ENCODE measurements at places on chromosomes 6 and 20.

DNA sequence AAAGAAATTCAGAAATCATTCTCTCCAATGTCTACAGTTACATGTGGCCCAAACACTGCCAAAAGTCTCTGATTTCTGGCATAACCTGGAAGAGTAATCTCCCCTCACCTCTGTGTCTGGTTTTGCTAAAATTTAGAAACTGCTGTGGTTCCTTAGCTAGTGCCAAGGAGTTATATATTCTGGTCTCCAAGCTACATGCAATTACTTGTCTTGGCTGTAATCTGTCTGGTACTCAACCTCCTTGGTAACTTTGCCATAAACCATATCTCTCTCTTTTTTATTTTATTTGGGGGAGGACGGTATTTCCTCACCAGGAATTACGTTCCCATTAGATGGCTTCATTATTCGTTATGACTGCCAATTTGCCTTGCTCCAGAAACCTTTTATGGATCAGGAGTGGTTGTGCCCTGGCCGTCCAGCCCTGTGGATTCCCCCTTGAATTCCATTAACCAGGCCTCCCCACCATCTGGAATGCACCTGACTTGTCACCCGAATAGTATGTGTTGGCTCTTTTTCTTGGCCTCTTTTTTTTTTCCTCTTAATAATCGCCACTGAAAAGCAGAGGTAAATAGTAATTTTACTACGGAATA, 400.0 kb downstream of the CD83 start:
- no peak for DNase-seq

DNA sequence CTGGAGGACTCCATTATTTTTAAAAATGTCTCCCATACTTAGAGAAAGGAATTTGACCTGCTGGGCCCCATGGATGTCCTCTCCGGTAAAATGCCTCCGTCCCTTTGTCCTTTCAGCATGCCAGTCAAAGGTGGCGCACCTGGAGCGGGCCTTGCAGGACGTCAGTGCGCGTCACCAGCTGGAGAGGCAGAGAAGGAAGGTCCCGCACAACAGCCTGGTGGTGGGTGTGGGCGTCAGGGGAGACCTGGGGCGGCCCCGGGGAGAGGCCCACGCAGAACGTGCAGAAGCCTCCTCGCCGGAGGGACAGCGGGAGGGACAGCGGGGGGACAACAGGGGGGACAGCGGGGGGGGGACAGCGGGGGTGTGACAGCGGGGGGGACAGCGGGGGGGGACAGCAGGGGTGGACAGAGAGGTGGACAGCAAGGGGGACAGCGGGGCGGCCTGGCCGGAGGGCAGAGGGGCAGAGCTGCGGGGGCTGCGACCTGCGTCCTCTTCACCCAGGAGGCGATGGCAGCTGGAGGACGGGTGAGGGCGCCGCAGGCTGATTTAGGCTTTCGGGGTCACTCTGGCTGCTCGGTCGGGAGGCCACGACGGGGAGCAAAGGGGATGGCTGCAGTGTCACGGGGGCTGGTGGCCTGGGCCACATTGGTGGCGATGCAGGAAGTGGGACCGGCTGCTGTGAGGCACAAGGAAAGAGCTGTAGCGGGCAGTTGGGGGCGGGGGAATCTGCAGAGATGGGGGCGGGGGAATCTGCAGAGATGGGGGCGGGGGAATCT, 859 bp upstream of the KIF25 start:
- no peak for DNase-seq

DNA sequence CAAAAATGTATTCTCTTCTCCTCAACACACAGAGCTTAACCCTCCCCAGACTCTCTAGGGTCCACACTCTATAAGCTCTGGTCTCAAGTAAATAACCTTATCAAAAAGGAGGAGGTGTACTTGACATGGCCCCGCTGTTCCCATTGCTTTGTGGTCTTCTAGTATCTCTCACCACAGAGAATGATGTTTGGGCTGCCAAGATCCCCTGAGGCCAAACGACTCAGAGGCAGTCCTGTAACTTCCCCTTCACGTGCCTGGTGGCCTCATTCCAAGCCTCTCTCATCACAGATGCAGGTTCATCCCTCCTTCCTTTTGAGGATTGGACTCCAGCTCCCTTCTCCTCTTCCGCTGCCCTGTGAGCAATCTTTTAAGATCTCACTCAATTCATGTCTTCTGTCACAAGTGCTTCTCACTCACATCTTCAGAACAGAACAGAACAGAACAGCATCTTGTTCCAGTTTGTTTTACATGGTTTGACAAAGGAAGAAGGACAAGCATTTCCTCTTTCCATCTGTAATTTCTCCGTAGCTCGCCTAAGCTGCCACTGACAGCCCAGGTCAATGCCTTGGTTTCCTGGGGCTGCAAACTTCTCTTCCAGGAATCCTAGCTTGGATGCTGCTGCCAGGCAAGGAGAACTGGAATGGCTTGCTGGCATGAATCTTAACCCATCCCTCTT, 541.5 kb downstream of the CD83 start:
- no peak for DNase-seq

DNA sequence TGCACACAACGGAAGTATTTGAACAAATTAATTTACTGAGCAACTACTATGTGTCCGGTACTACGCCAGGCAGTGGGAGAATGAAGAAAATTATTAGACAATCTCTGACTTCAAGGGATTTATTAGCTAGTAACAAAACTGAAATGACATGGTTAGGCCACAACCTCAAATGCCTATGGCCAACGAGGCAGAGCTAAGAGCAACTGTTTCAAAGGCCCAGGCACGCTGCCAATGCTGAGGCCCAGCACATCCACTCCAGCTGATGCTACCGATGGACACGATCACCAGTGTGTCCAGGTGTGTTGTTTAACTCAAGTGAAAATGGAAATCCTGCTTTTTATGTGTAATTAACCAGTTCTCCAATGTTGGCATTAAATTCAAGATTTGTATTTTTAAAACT, 420.9 kb downstream of the PRKN start:
- no peak for DNase-seq

GRCh38 chr20:2652724-2653555, 508 bp downstream of the NOP56 start:
- DNase-seq, result peak; percentile 18

GRCh38 chr6:69584913-69585729, 211.7 kb downstream of the LMBRD1 start:
- peak; percentile 8 for DNase-seq

GRCh38 chr6:128233531-128233930, 286.9 kb downstream of the PTPRK start:
- no peak for DNase-seq

GRCh38 chr6:129902681-129903080, 41.6 kb upstream of the TMEM244 start:
- no peak for DNase-seq

GRCh38 chr6:134289204-134289575, 28.7 kb downstream of the SGK1 start:
- no peak for DNase-seq

DNA sequence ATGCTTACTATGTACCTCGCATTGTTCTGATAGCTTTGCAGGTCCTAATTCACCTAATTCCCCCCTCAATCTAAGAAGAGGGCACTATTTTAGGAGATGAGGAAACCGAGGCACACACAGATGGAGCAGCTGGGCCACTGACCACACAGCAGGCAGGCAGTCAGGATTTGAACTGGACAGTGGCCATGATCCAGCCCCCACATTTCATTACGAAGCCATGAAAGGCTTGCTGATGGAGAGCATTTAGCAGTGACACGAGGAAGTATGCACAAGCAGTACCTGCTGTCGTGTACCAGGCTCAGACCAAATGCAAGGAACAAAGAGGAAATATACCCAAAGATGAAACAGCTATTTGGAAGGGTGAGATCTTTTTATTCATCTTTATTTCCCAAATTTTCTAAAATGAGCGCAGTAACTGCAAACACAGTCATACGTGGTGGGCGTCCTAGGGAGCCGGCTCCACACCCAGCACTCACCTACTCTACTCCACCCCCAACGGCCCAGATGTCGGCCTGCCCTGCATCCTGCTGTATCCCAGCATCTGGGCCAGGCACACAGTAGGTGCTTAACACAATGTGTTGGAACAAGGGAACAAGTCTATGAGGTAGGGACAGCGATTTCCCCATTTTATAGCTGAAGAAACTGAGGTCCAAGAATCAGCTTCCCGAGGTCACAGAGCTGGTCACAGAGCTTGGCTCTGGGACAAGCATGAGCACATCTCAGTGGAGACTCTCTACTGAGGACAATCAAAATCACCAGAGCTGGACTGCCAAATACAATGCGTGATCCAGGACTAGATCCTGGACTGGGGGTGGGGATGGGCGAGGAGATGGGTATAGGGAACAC, 15.0 kb downstream of the PREX1 start:
- no peak for DNase-seq

DNA sequence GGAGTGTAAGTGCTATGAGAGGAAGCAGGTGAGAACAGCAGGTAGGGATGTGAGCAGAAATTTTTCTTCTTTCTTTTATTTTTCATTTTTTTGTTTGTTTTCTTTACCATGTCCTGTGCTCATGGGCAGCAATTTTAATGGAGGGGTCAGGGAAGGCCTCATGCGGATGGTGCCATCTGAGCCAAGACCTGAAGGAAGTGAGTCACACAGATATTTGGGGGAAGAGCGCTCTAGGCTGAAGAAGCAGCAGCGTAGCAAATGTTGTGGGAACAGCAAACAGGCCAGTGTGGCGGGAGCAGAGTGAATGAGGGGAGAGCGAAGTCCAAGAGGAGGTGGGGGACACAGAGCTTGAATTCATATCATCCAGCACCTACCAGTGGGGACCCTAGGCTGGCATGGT, 12.7 kb downstream of the SPDEF start:
- DNase-seq, result no peak

GRCh38 chr6:99641270-99641669, 34.6 kb downstream of the PRDM13 start:
- DNase-seq, result no peak

GRCh38 chr6:154261688-154262397, 94.8 kb downstream of the IPCEF1 start:
- no peak for DNase-seq

DNA sequence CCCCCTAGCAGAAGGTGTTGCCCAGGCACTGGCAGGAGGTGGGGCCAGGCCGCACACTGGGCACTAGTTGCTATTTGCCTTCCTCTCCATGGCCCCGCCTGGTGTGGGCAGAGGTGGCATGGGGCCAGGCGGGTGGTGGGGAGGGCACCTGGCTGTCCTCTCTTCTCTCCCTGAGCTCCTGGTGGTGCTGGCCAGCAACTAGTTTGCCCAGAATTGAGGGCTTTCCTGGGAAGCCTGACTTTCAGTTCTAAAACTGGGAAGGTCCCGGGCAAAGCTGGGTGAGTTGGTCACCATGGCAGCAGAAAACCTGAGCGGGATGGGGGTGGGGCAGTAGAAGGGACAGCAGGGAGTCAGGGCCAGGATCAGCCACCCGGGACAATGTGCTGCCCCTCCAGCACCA, 48.2 kb downstream of the RBM38 start:
- DNase-seq, result no peak

DNA sequence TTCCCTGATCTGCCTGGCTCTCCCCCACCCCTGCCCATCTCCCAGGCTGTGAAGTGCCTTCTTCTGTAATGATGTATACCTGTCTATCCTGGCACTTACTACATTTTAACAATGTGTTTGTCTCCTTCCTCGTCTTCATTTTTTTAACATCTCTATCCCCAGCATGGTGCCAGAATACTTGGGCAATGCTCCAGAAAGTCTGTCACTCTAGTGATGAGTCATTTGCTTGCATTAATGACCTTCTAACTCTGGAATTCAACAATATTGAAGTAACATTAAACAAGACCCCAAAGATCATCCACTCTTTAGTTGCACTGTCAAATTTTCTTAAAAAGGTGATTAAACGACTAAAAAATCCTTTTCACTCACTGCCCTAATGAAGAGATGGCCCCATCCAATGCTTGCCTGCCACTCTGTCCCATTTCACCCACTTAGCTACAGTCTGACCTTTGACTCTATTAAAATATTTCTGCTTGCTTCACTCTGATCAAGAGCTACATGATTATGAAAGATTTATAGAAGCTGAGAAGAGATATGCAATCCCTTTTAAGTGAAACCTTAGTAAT, 7.7 kb upstream of the KLHL31 start:
- no peak for DNase-seq

DNA sequence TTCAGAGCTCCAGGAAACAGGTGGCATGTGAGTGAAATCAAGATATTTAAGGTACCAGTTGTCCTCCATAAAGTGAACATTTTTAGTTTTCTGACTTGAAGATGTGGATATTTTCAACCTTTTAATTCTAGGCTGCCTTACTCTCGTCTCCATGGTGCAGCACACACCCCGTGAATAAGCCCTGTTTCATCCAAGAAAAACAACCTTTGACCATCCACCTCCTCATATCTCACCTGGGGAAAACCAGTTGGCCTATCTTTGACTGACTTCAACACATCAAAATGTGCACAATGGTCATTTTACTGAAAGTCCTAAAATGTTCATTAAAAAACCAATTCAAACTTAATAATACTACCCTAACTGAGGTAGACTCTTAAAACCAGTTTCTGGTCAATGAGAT, 73.8 kb upstream of the CD2AP start:
- no peak for DNase-seq

- DNase-seq, result no peak
These were observed 42.0 kb downstream of the BCAS1 start for GRCh38 chr20:54028276-54029011.

GRCh38 chr20:1332749-1333300, 3.9 kb upstream of the SDCBP2 start:
- no peak for DNase-seq

GRCh38 chr6:126959765-126960164, 158.7 kb upstream of the RSPO3 start:
- DNase-seq, result no peak

GRCh38 chr6:44430326-44430725, 42.8 kb downstream of the CDC5L start:
- DNase-seq, result no peak

GRCh38 chr6:132003516-132004178, 52.5 kb upstream of the CCN2 start:
- DNase-seq, result no peak

DNA sequence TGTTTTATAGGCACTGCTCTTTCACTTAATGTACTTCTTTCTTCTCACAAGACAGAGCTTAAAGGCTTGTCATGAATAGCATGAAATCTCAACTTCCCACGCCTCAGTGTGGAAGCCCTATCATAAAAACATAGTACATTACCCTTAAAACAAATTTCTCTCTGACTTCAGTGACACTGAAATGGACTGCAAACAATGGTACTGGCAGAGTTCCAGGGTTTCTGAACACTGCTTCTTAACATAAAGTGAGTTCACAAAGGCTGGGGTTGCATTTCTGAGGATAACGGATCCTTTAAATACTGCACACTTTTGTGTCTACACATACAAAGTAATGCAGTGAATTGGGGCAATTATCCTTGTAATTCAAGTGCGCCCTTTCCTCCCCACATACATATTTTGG, 32.3 kb upstream of the PLEKHG1 start:
- DNase-seq, result no peak

DNA sequence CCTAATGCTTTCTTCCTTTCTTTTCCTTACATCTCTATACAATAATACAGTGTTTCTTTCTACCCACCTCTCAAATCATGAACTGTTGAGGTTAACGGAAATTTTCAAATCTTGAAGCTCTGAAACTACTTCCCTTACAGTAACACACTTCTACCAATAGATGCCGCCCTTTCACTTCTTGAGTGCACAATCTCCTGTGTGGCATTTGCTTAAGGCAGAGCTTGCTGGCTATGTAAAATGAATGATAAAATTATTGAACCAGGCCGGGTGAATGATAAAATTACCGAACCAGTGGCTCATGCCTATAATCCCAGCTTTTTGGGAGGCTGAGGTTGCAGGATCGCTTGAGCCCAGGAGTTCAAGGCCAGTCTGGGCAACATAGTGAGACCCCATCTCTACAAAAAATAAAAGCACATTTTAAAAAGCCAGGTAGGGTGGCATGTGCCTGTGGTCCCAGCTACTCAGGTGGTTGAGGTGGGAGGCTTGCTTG, 56.8 kb downstream of the KCNS1 start:
- peak; percentile 62 for DNase-seq

Data from activated CD4-positive, alpha-beta T cell treated with anti-CD3 and anti-CD28 coated beads, Interleukin-2, amount 10 ng/mL, durations not matched to agents 7 days and 5 days (primary cell).